CD4-positive, alpha-beta T cell (primary cell): ENCODE measurements at places on chromosomes 1 and 21. TPM values are rescaled to one million over a fixed set of nuclear protein-coding genes. Genes with fewer than 3 reads are reported as not detected.

GRCh38 chr1:3604468-3604974 lies 6.8 kb downstream of the MEGF6 start:
- no peak for DNase-seq

- DNase-seq: no peak
Observed at GRCh38 chr1:245791410-245792312, 636.9 kb downstream of the KIF26B start.

- DNase-seq: no peak
Observed at GRCh38 chr1:184810735-184811343, 56.2 kb upstream of the EDEM3 start.

DNA sequence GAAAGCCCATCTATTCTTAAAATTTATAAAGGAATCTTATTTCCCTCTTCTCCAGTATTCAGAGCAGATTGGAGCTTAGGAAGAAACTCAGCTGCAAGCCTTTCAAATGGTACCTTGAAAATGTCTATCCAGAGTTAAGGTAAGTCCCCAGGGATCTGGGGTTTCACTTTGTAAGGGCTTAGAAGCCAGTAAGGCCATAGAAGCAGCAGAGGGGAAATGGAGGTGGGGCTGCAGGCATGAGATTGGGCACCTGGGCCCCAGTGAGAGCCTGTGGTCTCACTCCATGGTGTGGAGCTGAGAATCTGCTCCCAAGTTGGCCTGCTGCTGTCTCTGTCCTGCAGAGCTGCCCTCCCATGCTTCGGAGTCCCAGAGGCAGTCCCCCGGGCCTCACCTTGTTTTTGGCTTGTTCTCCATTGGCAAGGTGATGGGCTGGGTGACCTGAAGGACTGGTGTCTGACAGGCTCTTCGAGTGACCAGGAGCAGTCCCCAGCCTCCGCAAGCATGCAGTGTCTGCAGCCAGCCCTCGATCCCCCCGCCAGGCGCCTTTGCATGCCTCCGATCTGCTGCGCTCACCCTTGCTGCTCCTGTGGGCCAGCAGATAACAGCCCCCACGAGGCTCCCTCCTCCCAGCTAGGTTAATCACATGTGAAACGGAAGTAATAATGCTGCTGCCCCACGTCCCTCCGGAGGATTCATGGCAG lies 163.1 kb downstream of the PGBD5 start:
- no peak for DNase-seq

Gene WNT4
- total RNA-seq: not detected
